ENCODE measurements at places on chromosomes 11 and 22.

GRCh38 chr22:20840646-20841371, 17.8 kb downstream of the PI4KA start:
- DNase-seq: no peak

- DNase-seq: no peak
These were observed 8.8 kb downstream of the SLC35F2 start for GRCh38 chr11:107849790-107850189.

DNA sequence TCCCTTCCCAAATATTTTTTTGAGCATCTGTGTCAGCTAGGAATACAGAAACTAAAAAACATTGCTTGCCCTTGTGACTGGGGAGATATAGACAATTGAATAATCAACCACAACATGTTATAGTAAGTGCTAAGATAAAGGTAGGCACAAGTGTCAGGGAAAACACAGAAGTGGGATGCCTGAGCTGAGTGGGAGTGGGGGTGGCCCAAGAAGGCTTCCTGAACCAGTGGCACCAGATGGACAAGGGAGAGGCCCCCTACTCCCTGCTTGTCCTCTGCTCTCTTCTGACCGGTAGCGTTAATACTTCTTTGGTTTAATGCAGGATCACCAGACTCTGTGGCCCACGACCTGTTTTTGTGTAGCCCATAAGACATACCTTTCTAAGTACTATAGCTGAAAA, 48.8 kb downstream of the PACS1 start:
- no peak for DNase-seq

DNA sequence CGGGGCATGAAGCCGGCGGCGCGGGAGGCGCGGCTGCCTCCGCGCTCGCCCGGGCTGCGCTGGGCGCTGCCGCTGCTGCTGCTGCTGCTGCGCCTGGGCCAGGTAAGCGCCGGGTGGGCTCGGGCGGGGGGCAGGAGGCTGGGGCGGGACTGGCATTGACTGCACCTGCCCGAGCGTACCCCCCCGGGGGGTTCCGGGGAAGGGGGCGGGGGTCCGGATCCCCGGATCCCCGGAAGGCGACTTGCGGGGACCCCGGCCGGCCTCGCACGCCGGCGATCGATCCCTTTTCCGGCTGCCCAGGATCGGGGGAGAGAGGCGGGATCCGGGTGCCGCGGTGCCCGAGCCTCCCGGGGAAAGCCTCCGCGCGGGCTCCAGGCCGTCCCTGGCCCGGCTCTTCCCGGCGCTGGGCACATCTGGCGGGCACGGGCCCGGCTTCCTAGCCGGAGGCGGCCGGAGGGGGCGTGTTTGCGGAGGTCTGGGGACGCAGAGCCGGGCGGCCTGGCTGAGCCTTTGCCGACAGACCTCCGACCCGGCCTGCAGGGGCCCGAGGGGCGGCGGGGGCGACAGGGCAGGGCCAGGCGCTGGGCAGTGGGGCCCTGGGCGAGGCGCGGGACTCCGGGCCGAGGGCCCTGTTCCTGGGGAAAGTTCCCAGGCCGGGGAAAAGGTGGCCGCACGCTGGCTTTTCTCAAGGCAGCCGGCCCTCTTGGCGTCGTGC, 705 bp downstream of the PTPRJ start:
- DNase-seq: peak; percentile 57

DNA sequence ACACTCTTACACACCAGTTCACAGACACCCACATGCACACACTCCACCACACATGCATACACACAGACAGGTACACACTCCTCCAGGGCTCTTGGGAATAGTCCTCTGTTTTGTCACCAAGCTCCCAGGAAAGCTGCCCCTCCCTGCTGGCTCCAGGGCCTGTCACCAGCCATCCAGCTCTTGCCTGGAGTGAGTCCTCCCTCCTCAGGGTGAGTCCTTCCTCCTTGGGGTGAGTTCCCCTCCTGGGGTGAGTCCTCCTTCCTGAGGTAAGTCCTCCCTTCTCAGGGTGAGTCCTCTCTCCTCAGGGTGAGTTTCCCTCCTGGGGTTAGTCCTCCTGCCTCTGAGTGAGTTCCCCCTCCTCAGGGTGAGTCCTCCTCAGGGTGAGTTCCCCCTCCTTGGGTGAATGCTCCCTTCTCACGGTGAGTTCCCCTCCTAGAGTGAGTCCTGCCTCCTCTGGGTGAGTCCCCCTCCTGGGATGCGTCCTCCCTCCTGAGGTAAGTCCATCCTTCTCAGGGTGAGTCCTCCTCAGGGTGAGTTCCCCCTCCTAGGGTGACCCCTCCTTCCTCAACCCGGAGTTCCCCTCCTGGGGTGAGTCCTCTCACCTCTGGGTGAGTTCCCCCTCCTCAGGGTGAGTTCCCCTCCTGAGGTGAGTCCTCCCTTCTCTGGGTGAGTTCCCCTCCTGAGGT, 100.6 kb upstream of the FGF3 start:
- no peak for DNase-seq

DNA sequence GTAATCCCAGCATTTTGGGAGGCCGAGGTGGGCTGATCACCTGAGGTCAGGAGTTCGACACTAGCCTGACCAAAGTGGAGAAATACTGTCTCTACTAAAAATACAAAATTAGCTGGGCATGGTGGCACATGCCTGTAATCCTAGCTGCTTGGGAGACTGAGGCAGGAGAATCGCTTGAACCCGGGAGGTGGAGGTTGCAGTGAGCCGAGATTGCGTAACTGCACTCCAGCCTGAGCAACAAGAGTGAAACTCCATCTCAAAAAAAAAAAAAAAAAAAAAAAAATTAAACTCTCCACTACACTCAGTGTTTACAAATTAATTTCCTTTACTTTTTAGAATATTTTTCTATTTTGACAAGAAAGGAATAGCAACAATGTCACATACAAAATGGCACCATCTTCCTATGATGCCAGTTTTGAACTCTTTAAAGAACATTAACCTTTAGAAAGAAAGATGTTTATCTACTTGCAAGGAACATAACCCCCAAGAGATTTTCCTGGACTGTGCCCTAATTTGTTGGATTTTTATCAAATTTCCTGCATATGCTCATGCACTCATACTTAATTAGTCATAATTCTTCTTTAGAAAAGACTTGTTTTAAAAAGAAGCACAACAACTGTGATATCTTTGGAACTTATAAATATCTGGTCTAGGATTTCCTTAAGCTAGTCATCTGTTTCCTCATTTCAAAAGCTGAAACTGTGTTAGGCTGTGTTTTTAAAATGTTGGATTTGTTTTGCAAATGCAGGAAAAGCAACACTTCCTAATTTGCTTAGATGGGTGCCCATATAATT, 22.6 kb upstream of the HIPK3 start:
- DNase-seq: no peak

DNA sequence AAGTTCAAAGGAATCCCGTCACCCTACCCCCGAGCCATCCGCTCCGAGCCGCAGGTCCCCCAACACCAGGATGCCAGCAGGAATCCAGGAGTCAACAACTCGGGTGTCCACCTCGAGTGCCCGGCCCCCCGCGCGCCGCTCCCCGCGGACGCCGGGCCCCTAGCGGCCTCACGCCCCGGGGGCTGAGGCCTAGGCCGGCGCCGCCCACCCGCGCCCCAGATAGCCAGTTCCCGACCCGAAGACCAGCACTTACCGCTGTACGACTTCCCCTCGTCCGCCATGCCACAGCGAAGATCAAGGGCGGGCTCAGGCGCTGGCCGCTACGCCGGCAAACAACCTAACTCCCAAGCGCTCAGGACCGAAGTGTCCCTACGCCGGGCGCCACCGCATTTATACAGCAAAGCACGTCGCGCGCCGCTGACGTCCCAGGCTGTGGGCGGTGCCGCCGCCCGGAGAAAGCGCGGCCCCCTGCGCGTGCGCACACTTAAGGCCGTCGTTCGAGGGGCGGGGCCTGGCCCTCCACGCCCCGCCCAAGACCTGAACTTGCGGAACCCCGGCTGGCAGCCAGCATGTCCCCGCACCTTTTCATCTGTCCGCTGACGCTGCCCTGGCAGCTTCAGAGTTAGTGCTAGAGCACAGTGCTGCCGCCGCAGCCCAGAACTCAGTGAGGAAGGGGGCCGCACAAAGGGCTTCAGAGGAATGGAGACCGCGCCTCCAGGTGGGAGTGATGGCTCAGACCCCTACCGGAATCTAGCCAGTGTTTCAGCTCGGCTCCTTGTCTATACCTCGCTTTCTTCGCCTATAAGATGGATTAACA, at the start of gene NXF1:
NXF1 (minus strand) TSS at position 365 of the 817 bp plus-strand sequence; CDS start at position 281, 84 bp downstream.
- peak; percentile 90 for DNase-seq

- DNase-seq: no peak
These were observed at the start of gene TNNT3 for GRCh38 chr11:1919391-1920127. TNNT3 (plus strand) TSS chr11:1919703; CDS start chr11:1922875, 3,172 bp downstream.

- DNase-seq: no peak
These were observed at the start of gene MDK for GRCh38 chr11:46381048-46381818. MDK (plus strand) TSS chr11:46381669; CDS start chr11:46382058, 389 bp downstream.

GRCh38 chr11:112294688-112295340, 34.2 kb upstream of the PLET1 start:
- DNase-seq: peak; percentile 58

- no peak for DNase-seq
These were observed 598.2 kb upstream of the ANO3 start for GRCh38 chr11:25733777-25734176.

GRCh38 chr11:115644856-115645255, 140.6 kb upstream of the CADM1 start:
- DNase-seq: peak; percentile 79

GRCh38 chr11:1049431-1049891, 12.9 kb upstream of the MUC6 start:
- no peak for DNase-seq

- no peak for DNase-seq
These were observed 9.9 kb upstream of the MRPL11 start for GRCh38 chr11:66448523-66448922.

DNA sequence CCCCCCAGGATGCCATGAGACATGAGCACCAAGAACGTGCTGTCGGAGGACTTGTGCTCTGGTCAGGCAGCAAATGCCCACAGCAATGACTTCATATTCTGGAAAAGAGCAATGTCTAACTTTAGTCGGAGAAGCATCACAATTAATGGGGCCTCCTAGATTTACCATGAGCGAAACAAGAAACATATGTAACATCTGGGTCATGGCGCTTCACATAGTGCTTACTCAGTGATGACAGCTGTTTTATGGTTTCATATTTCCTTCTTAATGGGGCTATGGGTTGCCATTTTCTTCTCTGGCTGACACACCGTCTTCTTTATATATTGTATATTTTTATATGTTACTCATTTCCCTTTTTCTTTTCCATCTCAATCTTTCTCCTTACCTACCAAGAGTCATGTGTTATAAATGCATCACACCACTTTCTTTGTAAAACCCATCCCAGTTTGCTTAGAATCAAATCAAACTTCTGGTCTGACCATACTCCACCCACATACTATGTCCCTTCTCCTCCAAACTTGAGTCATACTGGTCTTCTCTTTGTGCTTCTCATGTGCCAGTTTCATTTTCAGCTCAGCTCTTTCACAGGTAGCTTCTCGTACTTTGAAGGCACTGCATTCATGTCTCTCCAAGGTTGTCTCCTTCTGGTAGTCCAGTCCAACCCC, 9.4 kb upstream of the CASP12 start:
- no peak for DNase-seq

GRCh38 chr11:94669023-94669422, 99.1 kb upstream of the AMOTL1 start:
- no peak for DNase-seq

DNA sequence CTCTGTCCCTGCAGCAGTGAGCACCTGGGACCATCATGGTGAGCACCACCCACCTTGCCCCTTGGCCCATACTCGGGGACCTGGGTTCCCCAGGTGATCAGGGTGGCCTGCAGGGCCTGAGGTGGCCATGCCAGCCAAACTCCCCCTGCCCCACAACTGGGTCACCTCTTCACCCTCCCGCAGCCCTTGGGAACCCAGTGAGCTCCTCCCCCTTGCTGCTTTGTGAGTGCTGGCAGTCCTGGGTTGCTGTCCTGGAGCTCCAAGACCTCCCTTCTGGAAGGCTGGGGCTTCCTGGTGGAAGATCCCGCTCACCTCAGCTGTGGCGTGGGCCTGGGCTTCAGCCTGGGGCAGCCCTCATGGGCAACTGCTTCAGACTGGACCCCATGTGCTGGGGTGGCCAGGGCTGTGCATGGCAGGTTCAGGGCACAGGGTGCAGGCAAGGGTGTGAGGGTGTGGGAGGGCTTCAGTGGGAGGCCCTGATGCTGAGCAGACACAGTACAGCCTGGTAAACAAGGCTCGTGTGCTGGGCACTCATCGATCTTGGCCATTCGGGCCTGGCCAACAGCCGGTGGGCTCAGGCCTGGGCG, 57.6 kb downstream of the RTN4R start:
- DNase-seq: no peak

GRCh38 chr11:119206511-119207414, 624 bp downstream of the CBL start:
- DNase-seq: peak; percentile 14

Measured in RPMI7951 (cell line).